ENCODE measurements at places on chromosomes 11 and 22.

GRCh38 chr11:91904792-91905785 is 319.5 kb upstream of the FAT3 start:
- DNase-seq = no peak

DNA sequence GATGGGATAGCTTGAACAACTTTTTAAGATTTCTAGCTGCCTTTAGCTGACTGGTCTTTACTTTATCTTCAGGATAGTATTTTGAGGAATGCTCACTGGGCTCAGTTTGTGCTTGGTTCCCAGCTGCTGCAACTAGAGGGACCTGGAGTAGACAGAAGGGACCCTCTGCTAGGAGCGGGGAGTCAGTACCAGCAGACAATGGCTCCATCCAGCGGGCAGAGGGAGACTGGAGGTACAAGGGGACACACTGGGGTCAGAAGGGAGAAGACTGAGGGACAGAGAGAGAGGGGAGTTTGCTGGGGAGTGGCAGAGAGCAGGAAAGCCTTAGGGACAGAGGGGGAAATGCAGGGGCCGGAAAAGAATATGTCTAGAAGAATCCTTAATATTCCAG is 22.0 kb upstream of the ACER3 start:
- no peak for DNase-seq

DNA sequence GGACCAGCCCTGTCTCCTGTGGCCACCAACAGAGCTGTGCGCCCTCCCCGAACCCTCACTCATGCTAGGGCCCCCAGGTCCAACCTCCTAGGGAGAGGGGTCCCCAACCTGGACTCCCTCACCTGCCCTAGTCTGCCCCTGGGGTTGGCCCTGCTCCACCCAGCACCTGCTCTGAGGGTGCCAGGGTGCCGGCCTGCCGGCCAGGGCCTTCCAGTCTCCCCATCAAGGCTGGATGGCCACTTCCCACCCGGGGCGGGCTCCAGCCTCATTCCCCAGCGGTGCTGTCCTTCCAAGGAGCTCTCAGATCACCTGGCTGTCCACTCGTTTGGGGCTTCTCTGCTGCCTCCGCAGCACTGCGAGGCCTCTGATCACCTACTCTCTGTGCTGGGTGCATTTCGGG is 39.1 kb downstream of the CDKN1C start:
- DNase-seq = no peak

GRCh38 chr11:19979519-19979845 is 180.8 kb downstream of the DBX1 start:
- DNase-seq = no peak

- DNase-seq = no peak
Observed at GRCh38 chr11:132471466-132471865, 1060.8 kb downstream of the OPCML start.

- DNase-seq = no peak
Observed at GRCh38 chr22:26162926-26163325, 6.3 kb upstream of the SEZ6L start.

DNA sequence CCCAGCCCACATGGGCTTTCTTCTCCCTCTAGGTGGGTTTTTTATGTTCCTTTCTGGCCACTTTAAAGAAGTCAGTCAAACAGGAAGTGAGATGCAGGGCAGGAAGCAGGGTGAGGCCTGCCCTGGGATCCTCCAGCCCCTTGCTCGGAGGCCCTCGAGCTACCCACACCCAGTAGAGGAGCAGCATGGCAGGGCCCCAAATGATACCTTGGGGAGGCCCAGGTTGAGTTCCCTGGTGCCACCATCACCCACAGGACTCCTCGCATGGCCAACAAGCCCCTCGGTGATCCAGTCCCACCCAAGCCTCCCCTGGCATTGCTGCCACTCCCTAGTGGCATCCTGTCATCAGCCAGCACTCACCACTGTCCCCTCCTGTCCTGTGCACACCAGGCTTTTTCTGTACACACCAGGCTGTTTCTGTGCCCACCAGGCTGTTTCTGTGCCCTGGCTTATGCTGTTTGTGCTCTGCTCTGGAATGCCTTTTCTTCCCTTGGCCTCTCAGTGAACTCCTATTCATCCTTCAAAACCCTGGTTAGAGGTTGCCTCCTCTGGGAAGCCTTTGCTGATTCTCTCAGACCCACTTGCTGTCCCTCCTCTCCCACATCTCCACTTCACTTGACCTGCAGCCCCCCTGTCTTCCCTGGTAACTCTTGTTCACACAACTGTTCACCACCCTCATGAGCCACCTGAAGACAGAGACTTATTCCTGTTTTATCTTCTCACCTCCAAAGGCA is 3.1 kb upstream of the PTGDR2 start:
- no peak for DNase-seq

GRCh38 chr11:65083134-65083833 is 556 bp downstream of the CDCA5 start:
- DNase-seq = no peak

DNA sequence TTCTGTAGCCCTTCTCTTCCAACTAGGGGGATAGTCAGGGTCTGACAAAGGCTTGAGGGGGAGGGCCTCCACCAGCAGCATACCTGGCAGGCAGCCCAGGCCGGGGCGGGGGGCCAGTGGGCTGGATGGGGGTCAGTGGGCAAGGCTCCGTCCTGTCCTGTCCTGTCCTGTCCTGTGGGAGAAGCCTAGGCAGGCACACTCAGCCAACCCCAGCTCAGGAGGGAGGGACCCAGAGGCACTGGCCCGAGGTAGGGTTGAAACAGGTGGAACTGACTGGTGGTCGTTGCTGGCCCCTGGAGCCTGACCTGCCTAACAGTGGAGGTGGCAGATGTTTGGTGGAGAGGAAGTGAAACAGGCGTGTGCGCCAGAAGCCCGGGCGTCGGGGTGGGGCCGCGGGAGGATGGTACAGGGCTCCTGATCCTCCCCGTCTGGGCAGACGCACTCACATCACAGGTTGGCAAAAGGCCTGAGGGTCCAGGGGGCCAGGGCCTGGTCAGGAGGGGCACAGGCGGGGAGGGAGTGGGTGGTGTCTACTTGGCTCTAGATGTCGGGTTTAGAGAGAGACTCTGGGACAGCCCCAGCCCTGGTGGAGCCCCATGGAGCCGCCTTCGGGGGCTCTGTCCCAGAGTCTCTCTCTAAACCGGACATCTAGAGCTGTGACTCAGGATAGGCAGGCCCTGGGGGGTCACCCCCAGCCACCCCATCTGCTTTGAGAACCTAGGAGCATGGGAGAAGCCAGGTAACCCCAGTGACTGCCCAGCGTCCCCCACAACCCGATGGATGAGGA is 32.5 kb upstream of the GRAMD4 start:
- DNase-seq = no peak

DNA sequence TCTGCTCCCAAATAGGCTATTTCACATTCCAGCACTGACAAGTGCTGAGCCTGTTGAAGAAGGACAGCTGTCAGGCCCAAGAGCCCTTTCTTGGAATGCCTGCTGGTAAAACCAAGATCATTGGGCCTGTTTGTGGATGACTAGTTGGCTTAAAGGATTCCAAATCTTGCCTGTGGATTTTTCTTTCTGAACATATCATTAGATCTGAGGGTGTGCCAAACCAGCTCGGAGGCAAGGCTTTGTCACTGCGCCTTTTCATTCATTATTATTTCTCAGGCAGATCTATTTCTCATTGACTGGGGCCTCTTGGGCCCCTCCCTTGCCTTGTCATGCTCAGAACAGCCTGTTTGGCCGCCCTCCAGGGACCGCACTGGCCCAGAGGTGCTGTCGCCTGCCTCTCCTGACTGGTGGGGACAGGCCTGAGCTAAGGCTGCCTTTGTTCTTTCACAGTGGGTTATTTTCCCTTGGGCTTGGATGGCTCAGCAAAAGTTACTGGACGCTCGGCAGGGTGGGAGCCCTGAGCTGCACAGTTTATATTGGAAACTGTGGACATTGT is 222.7 kb upstream of the SESN3 start:
- peak; percentile 46 for DNase-seq

DNA sequence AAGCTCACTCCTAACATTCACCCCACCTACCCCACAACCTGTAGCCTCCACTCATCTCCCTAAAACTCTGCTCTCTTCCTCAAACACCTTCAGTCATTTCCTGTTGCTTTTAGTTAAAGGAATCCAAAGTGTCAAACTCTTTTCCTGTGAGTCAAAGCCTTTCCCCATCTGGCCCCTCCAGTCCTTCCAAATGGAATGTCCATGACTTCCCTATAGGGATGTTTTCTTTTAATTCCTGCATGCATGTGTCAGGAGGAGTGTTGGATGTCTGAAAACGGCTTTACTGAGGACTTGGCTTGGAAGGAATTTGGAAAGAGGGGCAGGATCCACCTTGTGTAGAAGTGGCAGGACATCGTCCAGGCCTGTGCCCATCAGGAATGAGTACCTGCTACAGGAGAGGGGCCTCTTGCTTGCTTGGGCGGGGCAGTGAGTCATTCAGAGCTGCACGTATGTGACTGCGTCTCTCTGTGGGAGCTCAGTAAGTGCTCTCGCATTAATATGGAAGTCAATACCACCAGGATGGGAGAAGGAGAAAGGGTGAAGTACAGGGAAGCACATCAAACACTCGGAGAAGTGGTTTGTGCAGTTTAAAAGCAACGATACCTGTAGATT is 491.9 kb downstream of the OPCML start:
- no peak for DNase-seq

- peak; percentile 66 for DNase-seq
Observed at GRCh38 chr11:128886406-128887124, 4.6 kb upstream of the KCNJ5 start.

- no peak for DNase-seq
Observed at GRCh38 chr22:23225337-23225723, 45.0 kb downstream of the BCR start.

- DNase-seq = no peak
Observed at GRCh38 chr11:36211761-36212430, 77.3 kb downstream of the COMMD9 start.

- DNase-seq = peak; percentile 44
Observed at GRCh38 chr11:93903989-93904388, 53.6 kb upstream of the VSTM5 start.

DNA sequence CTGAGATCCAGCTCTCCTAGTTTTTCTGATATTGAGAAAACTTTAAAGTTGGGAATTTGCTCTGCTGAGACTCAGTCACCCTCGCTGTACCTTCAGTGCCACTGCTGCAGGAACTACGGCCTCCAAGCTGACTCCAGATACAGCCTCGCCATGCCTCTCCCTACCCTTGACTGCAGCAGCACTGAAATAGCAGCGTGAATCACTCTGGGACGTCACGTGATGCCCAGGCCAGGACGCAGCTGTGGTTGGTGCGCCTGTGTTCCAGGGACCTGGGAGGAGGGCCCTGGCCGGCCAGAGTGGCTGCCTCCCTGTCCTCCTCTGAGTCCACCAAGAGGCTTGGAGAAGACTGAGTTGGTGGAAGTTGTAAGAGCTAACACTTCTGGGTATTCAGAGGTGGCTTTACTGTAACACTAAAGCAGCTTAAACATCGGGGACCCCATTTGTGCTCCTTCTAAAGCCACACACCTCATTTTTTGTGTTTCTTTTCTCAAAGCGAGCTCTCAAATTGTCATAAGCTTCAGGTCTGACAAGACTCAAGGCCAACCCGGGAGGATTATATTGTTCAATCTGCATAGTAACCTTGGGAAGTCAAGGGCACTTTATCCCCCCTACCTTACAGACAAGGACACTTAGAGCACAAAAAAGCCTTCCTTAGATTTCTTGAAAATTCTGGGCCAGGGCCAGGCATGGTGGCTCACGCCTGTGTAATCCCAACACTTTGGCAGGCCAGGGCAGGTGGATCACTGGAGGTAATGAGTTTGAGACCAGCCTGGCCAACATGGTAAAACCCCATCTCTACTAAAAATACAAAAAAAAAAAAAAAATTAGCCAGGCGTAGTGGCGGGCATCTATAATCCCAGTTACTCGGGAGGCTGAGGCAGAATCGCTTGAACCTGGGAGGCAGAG is 4.2 kb upstream of the STIP1 start:
- peak; percentile 93 for DNase-seq

DNA sequence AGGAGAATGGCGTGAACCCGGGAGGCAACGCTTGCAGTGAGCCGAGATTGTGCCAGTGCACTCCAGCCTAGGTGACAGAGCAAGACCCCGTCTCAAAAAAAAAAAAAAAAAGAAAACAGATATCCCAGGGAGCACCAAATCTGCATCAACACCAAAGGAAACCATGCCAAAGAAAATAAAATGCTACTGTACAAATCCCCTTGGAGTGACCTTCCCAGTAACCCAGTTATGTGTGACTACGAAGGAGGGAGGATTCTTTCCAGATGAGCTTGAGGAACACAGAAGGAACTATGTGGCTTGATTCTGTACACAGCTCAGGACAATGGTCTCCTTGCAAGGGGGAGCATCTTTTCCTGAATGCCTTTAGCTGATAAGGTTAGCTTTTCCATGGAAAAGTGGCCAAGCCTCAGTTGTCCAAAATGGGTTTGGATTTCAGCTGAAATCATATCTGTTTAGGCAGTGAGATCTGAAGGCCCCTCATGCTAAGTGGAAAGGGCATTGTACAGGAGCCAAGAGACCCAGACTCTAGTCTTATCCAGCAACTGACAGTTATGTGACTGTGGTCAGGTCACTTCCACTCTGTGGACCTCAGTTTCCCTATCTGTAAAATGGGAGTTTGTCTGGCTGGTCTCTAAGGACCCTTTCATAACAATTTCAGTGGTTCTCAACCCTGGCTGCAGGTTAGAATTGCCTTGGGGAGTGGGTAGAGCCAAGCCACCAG is 87.6 kb upstream of the TIMP3 start:
- DNase-seq = no peak

GRCh38 chr11:46200537-46201281 is 76.8 kb upstream of the CREB3L1 start:
- DNase-seq = peak; percentile 61

Measured in PC-3 (cell line).